ELF-1 (cell line): ENCODE measurements at places on chromosomes 2 and 18.
A peak's percentile ranks its signal among the peaks of the same experiment; 100 is the strongest.

- no peak for DNase-seq
Observed at GRCh38 chr2:28032816-28033215, 142.3 kb downstream of the BABAM2 start.

DNA sequence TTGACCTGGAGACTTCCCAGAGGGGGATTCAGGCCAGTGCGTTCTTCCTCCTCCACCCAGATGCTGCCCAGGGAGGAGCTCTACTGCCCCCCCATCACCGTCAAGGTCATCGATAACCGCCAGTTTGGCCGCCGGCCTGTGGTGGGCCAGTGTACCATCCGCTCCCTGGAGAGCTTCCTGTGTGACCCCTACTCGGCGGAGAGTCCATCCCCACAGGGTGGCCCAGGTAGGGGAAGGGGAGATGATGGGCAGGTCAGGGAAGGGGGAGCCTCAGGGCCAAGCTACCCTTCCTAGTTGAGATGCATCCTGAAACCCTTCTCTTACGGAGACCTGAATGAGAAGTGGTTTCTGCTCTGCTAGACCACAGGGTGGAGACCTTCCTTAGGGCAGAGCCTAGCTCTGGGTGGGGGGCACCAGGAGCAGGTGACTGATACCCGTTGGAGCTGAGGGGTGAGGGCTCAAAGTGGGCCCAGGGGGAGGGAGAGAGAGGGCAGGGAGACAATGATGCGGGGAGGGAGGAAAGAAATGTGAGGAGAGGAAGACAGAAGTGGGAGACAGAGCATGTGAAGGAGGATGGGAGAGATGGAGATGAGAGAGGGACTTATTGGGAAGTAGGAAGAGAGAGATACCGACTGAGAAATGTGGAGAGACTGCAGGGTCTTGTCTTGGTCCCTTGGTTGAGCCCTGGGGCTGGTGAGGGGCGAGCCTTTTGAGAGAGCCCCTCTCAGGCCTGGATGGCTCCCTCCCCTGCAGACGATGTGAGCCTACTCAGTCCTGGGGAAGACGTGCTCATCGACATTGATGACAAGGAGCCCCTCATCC lies 159.4 kb downstream of the DYSF start:
- no peak for DNase-seq

DNA sequence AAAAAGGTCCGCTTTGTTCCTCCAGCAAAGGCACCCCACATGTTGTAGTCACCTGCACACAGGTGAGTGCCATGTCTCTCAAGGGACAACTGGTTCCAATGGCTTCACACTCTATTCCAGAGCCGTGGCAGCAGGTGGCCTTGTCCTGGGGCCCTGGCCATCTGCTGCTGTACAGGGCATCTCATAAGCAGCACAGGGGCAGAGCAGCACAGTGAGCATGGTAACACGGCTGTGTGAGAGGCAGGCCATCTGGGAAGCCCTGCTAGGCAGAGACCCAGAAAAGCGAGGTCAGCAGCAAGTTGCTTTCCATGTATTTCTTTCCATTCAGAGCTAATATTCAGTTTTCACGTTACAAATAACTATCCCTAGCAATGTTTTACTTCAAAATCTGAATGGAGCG lies 54.7 kb downstream of the CMPK2 start:
- DNase-seq: no peak

- DNase-seq: peak; percentile 59
Observed at GRCh38 chr2:175003875-175004729, 1.1 kb downstream of the CHN1 start.

DNA sequence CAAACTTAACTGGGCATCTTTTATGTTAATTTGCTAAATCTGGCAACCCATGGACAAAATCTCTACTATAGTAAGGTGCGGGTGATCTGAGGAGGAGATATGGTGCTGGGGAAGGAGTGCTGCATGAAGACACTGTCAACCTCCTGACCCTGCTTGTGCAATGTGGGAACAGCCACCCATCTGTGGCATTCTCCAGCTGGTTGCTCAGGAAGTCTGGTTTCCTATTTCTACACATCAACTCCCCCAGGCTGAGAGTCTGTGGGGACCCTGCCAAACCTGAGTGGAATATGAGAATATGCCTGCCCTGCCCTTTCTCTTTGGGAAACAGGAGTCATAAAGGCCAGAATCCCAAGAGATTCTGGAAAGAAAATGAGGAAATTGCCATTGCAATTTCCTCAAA lies 60.1 kb upstream of the PAX3 start:
- DNase-seq: no peak

DNA sequence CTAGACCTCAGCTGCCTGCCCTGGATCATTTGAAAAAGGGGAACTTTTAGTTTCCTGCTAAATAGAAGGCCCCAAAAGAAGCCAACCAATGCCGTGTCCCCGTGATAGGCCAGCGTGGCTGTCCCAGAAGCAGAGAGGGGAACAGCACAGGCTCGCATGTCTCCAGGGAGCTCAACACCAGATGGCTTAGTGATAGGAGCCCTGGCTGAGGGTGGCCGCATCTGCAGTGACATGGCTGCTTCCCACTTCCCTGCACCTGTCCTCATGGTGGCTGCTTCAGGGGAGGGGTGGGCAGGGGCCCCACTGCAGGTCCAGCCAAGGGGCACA lies 79.6 kb downstream of the MBP start:
- DNase-seq: no peak

DNA sequence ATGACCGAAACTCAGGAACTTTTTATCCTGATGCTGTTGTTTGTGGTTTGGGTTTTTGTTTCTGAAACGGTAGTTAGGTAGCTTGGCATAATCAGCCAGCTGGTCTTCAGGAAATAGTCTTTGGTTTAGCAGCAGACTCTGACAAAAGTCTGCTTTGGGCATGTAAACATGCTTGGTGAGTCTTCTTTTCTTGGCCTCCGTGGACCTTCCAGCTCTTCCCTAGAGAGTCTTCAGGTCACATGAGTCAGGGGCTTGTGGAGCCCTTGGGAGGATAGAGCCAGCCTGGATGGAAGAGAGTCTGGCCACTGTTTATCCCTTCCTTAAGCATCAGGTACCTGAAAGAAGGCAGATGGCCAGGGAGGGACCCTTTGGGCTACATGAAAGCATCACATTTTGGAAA lies 154.5 kb downstream of the MGAT5 start:
- DNase-seq: no peak

DNA sequence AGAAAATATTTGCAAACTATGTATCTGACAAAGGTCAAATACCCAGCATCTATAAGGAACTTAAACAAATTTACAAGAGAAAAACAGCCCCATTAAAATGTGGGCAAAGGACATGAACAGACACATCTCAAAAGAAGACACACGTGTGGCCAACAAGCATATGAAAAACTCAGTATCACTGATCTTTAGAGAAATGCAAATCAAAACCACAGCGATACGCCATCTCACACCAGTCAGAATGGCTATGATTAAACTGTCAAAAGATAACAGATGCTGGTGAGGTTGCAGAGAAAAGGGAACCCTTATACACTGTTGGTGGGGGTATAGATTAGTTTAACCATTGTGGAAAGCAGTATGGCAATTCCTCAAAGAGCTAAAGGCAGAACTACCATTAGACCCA lies 64.3 kb upstream of the RBMS1 start:
- DNase-seq: no peak

GRCh38 chr2:144894612-144895599 lies 375.0 kb upstream of the ZEB2 start:
- DNase-seq: peak; percentile 50

DNA sequence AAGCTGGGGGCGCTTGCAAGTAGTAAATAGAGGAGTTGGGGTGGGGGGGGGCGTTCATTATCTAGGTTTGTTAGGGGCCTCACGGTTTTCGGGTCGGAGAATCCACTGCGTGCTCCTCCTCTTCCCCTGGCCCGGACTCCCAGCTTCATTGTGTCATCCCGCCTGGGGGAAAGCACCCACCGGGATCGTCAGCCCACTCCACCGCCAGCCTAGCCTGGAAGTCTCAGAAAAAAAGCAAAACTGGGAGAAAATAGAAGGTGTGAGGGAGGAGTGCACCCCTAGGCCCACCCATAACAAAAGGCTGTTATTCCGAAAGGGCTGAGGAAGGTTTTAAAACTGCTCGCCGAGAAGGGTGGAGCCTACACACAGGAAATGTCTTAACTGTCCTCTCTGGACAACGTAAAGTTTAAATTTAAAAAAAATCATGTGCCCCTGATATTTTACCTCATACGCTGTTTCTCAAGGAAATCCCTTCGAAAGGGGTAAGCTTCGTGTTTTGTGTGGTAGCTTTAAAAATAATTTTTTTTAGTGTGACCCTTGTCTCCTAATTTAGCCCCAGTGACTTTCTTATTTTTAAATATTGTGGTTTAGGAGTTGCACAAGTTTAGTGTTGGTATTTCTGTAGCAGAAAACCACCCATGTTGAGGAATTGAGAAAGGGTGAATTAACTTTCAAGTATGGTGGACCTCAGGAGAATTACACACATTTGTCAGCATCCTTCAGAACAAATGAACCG lies 104.2 kb downstream of the SPTBN1 start:
- peak; percentile 55 for DNase-seq

- DNase-seq: no peak
Observed at GRCh38 chr18:67232991-67233390, 283.5 kb downstream of the DSEL start.

DNA sequence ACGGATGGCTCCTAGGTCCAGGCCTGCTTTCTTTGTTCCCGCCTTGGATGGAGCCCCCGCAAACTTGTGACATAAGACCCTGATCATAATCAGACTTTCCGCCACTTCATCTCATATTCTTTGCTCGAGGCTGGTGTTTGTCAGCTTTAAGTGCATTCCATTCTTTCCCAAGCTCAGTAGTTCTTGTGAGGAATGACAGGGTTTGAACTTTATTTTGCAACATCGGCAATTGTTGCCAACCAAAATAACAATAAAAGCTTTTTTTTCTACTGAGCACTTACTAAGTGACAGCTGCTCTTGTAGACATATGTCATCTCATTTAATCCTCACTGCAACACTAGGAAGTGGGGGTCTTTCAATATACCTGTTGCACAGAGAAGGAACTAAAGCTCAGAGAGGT lies 178.8 kb upstream of the ST6GAL2 start:
- no peak for DNase-seq

DNA sequence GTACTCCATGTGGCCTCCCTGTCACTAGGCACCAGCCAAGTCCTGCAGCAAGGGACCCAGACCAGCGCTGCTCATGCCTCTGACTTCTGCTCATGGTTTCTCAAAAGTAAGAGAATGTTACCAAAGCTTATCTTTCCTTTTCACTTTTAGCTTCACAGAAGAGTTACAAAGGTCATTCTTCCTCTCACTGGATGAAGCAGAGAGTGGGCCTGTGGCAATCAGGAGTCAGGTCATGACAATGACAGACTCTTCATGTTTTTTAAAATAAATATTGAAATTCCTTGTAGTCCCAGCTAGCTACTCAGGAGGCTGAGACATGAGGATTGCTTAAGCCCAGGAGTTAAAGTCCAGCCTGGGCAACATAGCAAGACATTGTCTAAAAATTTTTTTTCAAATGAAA lies 126.1 kb downstream of the OSR1 start:
- no peak for DNase-seq
